ENCODE measurements at places on chromosomes 16 and 17.

GRCh38 chr16:49587511-49587910 lies 213.9 kb downstream of the C16orf78 start:
- no peak for DNase-seq

DNA sequence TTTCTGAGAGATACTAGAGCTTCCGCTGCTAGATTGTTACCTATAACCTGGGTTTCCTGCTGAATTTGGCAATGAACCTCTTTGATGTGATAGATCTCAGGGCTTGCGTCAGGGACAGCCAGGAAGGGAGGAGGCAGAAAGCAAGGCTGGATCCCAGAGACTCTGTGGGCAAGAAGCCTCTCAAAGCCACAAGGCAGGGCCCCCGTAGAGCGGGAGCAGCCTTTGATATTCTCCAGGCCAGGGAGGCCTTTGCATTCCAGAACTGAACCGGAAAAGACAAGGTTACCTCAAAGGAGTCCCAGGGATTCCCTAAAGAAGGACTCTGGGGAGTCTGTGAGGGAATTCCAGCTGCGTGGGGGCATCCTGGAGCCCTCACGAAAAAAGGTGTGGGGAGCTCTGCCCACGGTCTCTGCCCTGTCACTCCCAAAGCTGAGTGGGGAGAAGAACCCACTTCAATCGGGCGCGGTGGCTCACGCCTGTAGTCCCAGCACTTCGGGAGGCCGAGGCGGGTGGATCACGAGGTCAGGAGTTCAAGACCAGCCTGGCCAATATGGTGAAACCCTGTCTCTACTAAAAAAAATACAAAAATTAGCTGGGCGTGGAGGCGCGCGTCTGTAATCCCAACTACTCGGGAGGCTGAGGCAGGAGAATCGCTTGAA lies 14.3 kb upstream of the SCIMP start:
- DNase-seq = no peak

- DNase-seq = no peak
These were observed 2.0 kb downstream of the CD300LB start for GRCh38 chr17:74529243-74529642.

DNA sequence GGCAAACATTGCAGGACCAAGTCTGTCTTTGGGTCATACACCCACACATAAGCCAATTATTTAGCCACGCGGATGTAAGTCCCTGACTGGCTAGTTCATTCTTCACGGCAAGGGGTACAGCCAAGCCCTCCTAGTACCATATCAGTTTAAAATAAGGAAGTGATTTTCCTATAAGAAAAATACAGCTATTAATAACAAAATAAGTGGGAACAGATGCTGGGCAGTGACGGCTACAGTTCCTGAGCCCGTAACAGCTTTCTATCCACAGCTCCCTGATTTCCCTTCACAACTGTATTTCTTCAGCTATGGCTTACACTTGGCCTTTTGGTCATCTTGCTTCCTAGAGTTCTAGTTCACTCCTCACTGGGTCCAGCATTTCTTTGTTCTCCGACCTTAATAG lies 542.4 kb upstream of the C16orf82 start:
- no peak for DNase-seq

GRCh38 chr16:66400503-66401380 lies 26.4 kb upstream of the BEAN1 start:
- DNase-seq = no peak

- no peak for DNase-seq
These were observed 7.5 kb downstream of the FLOT2 start for GRCh38 chr17:28889996-28890395.

DNA sequence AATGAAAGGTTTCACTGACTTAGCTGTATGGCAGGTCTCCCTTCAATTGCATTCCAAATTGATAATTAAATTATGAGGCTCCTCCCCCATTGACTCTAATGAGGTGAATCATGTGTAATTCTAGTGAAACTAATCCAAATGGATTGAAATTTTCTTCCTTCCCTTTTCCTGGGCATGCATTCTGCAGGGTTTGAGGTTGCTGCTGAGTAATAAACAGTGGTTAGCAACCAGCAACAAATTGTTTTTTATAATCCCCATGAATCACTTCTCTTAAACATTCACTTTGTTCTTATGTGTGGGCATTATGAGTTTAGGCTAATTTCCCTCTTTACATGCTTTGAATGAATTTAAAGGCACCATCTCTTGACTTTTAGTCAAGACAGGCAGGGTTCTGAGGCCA lies 43.4 kb downstream of the MYOCD start:
- no peak for DNase-seq

GRCh38 chr16:26204138-26204537 lies 512.4 kb downstream of the HS3ST4 start:
- no peak for DNase-seq

DNA sequence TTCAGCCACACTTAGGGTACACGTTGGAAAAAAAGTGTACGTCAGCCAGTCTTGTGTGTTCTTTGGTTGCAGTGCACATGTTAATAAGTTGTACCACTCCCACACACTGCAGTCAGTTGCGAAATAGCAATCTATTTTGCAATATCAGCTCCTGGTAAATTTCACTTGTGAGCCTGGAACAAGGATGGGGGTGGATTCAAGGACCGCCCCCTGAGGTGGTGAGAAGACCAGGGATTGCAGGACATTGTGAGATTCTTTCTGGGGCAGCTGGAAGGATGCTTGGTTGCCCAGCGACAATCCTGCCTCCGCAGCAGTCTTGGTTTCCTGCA lies 78.6 kb upstream of the ZFHX3 start:
- no peak for DNase-seq

DNA sequence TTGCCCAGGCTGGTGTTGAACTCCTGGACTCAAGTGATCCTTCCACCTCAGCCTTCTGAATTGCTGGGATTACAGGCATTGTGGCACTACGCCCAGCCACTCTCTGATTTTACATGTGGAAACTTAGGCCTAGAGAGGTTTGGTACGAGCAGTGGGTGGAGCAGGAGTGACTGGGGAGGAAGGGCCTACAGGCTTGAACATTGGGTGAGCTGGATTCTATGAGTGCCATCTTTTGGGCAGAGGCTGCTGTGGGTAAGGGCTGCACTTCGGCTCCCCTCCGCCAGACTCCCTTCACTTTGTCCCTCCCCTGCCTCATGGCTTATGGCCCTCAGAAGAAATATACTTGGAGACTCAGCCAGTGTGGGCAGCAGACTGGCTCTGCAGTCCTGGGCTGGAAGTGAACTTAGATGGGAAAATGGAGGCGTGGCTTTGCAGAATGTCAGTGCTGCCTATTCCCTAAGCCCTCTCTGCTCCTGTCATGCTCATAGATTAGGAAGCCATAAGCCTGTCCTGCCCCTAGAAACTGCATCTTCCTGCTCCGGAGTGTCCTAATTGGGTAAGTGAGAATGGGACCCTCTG lies 9.5 kb upstream of the MRC2 start:
- DNase-seq = no peak

GRCh38 chr17:7992516-7992915 lies 9.9 kb upstream of the GUCY2D start:
- no peak for DNase-seq
